SW 1271 (cell line): ENCODE measurements at places on chromosomes 16 and 17.
A peak's percentile ranks its signal among the peaks of the same experiment; 100 is the strongest.

- peak; percentile 9 for DNase-seq
Observed at GRCh38 chr16:79598348-79599181, 2.0 kb downstream of the MAF start.

DNA sequence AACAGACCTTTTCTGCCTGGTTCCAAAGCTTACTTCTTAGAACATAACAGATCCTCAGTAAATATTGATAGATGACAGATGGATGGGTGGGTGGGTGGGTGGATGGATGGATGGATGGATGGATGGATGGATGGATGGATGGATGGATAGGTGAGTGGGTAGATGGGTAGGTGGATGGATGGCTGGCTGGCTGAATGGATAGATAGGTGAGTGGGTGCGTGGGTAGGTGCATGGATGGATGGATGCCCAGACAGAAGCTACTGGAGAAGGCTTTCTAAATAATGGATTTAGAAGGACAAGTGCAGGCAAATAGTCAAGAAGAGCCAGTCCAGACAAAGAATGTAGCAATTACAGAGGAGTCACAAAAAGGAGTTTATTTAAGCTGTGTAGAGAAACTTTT lies 19.6 kb downstream of the SCNN1G start:
- DNase-seq = no peak

GRCh38 chr16:50304467-50305440 lies 38.4 kb downstream of the ADCY7 start:
- no peak for DNase-seq

DNA sequence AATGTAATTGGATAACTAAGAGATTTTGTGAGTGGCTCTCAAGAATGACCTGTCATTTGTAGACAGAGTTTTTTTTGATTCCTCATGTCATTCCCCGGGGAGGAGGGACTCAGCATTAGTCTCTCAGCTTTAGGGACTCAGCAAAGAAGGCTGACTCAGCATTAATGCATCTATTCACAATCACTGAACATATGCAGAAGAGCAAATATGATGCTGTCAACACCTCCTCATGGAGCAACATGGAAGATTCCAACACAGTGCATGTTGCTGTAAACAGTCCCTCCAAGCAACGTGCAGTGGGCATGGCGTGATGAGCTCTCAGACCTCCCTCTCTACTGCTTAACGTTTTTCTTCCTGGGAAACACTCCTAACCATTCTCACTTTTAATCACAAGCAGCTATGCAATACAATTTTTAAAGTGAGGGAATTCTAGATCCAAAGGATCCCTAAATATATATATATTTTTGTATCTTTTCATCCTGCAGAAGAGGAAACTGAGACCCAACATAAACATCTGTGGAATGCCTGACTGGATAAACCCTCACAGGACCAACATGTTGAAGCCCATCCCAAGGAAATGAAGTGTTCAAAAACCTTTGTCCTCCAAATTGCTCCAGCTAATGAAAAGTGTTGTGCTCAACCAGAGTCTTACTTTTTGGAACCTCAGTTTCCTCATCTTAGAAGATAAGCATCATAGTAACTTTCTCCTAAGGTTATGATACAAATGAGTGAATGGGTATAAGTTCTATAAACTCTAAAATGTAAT lies 38.9 kb downstream of the TMEM100 start:
- DNase-seq = no peak

DNA sequence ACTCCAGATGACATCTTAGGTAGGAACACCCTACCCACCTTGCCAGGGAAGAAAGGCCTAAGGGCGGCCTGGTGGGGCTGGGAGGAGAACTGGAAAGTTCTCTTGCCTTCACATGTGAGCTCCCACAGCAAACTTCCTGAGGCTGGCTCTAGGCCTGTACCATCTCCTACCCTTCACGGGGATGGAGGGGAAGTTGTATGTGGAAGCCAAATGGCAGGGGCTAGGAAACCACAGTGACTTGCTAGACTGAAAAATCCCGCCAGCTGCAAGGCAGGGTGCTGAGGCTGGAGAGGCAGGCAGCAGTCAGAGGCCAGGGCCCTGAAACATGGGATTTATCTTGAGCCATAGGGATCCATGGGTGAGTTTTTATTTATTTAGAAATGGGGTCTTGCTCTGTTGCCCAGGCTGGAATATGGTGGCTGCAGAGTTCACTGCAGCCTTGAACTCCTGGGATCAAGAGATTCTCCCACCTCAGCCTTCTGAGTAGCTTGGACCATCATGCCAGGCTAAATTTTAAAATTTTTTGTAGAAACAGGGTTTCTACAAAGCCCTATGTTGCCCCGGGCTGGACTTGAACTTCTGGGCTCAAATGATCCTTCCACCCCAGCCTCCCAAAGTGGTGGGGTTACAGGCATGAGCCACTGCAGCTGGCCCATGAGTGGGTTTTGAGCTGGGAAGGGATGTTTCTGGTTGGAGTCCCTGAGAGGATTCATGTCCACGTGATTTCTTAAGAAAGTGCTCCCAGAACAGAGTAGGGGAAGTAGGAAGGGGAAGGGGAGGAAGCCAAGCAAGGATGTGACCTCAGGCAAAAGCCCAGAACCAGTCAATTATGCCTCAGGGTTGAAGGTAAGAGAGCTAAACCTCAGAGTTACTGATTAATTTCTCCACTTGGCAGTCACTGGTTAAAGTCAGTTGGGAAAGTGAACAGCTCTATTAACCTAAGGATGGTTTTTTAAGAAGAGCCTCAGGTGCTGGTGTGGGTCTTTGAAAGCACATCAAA lies 4.0 kb upstream of the KAT8 start:
- DNase-seq = no peak

- DNase-seq = no peak
Observed at GRCh38 chr16:75089486-75090202, 26.9 kb downstream of the LDHD start.

DNA sequence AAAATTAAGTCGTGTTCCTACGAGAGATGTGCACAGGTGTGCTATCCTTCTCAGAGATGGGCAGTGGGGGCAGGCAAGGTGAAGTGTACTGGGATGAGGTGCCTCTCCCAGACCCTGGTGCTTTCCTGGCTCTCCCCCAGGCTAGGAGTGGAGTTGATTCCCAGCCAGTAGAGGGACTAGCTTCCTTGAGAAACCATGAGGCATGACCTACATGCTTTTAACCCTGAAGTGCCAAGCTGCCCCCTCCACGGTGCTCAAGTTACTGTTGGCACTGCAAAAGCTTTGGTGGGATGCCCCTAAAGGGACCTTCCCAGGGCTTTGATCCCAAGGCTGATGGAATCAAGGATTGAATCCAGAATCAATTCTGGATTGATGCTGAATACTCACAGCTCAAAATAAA lies 47.0 kb upstream of the SREBF1 start:
- DNase-seq = no peak

GRCh38 chr17:1286379-1287106 lies 7.1 kb downstream of the TRARG1 start:
- DNase-seq = no peak

DNA sequence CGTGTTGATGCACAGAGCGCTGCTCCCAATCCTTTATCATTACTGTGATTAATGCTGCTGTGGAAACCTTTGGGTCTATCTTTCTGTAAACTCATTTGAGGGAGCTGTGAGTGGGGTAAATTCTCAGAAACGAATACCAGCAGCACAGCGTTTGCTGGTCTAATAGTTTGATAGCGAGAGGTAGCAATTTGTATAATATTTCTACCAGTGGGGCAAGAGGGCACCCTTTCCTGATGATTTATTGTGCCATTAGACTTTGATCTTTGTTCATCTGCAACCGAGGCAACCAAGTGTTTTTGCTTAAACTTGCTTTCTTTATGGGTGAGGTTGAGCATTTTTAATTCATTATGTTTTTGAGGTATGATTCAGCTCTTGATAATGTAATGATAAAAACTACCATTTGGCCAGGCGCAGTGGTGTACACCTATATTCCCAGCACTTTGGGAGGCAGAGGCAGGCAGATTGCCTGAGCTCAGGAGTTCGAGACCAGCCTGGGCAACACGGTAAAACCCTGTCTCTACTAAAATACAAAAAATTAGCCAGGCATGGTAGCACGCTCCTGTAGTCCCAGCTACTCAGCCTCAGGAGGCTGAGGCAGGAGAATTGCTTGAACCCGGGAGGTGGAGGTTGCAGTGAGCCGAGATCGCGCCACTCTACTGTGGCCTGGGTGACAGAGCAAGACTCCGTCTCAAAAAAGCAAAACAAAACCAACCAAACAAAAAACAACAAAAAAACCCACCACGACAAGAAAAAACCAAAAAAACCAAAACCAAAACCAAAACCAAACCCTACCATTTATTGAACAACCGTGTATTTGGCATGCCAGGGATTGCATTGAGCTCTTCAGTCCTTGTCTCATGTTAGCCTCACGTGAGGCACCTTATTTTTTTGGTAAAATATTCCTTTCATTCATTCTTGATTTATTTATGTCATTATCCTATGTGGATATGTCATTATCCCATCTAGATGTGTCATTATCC lies 81.5 kb downstream of the PLCG2 start:
- DNase-seq = no peak

DNA sequence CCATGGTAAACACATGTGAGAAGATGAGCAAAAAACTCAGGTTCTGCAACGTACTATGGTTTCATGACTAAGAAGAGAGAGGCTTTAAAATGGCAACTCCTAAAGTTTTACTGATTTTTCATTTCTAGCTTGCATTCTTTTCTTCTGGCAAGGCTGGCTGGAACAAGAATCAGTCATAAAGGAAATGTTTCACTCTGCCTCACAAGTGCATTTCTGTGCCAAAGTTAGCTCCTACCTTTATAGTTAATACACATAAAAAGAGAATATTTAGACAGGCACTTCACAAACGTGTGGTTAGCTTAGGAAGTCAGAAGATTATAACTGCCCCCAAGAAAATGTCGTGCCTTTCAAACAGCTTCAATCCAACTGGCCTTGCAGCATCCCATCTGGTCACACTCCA lies 417.1 kb upstream of the CDH11 start:
- DNase-seq = no peak

DNA sequence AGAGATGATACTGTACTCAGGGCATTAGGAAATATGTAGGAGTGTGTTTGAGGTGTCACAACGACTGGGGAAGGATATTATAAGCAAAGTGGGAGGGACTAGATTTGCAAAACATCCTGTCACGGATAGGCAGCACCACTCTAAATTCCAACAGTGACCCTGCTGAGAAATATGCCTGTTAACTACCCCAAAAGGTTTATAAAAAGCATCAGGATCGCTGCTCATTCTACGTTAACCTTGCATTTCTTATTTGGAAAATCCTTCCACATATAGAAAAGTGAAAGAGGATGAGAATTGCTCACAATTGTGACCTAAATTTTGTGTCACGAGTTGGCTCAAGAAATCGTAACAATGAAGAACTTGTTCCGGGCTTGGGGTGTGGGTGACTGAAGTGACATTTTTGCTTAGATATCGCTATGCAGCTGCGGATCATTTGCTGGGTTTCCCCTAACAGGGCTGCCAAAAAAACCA lies 51.6 kb downstream of the N4BP1 start:
- DNase-seq = no peak

GRCh38 chr16:27685807-27686206 lies 135.9 kb downstream of the KATNIP start:
- DNase-seq = no peak

- DNase-seq = no peak
Observed at GRCh38 chr16:85657996-85658395, 30.8 kb downstream of the GINS2 start.

DNA sequence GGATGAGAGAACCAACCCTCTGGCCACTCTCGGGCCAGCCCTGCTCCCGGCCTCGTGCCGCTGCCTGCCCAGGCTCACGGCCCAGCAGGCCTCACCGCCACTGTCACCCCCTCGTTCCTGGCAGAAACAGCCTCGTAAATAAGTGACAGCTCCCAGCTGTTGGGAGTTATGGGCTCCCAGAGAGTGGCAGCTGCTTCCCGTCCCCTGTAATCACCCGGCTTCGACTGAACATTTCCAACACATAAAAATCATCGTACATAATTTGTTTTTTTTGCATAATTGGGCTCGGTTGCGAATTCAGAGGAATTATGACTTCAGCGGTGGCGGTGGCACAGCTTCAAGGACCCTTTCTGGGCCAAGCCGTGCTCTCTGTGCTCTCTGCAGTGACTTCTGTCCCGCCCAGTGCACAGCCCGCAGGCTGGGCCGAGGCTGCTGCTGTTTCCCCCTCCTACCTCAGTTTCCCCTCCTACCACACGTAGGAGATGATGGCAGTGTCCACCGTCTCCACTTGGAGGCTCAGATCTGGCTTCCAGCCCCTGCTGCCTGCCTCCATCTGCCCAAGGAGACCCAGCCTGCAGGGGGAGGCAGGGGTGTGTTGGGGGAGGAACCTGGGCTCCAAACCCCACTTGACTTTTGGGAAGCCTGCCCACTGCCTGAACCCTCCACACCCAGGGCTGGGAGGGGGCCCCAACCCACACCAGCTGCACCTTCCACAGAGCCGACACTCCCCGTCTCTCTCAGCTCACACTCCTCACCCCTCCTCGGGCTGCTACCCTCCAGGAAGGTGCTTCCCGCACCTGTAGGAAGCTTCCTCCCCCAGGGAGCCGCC lies 84.9 kb downstream of the RTN4RL1 start:
- DNase-seq = no peak

DNA sequence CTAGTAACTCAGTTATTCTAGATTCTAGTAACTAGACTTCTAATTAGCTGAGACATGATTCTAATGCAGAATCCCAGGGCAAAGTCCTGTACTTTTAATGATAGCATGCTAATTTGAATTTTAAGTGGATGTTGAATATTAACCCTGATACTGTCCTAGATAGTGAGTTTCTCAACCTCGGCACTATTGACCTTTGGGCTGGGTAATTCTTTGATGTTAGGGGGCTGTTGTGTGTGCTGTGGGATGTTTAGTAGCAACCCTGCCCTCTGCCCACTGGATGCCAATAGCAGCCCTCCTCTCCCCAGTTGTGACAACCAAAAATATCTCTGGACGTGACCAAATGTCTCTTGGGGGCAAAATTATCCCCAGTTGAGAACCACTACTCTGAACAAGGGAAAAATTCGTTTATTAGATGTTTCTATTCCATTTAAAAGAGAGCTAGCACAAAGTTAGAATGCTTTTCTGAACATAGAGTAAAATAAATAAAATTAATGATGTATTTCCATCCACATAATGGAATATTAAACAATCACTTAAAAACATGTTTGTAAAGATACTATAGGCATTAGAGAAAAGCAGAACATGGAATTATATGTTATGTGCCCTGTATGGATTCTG lies 30.2 kb downstream of the SALL1 start:
- DNase-seq = no peak

GRCh38 chr17:63740464-63741142 lies 996 bp downstream of the STRADA start:
- DNase-seq = no peak
